ENCODE measurements at places on chromosomes 4 and X.

GRCh38 chr4:137213372-137214173 lies 318.7 kb downstream of the PCDH18 start:
- DNase-seq, result no peak

- no peak for DNase-seq
Measured at GRCh38 chrX:13110433-13111324, 66.3 kb upstream of the FAM9C start.

DNA sequence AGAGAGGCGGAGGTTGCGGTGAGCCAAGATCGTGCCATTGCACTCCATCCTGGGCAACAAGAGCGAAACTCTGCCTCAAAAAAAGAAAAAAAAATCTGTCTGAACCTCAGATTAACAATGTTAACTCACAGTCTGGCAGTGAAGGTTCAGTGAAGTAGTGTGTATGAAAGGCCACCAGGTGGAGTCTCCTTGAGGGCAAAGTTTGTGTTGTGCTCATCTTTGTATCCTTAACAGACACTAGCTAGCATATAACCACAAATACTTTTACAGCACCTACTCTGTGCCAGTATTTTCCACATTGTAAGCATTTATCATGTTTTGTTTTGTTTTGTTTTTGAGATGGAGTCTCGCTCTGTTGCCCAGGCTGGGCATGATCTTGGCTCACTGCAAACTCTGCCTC lies 46.0 kb upstream of the MGST2 start:
- no peak for DNase-seq

- no peak for DNase-seq
Measured at GRCh38 chrX:46599051-46599560, 25.5 kb downstream of the CHST7 start.

GRCh38 chr4:2243681-2244380 lies 1.9 kb upstream of the HAUS3 start:
- no peak for DNase-seq

- no peak for DNase-seq
Measured at GRCh38 chr4:139900964-139901376, 235.4 kb downstream of the MGST2 start.

GRCh38 chrX:31024866-31025265 lies 47.0 kb downstream of the FTHL17 start:
- DNase-seq, result no peak

- DNase-seq, result no peak
Measured at GRCh38 chr4:168636506-168637196, 139.8 kb downstream of the PALLD start.

- DNase-seq, result no peak
Measured at GRCh38 chrX:130055103-130055502, 55.2 kb downstream of the ELF4 start.

DNA sequence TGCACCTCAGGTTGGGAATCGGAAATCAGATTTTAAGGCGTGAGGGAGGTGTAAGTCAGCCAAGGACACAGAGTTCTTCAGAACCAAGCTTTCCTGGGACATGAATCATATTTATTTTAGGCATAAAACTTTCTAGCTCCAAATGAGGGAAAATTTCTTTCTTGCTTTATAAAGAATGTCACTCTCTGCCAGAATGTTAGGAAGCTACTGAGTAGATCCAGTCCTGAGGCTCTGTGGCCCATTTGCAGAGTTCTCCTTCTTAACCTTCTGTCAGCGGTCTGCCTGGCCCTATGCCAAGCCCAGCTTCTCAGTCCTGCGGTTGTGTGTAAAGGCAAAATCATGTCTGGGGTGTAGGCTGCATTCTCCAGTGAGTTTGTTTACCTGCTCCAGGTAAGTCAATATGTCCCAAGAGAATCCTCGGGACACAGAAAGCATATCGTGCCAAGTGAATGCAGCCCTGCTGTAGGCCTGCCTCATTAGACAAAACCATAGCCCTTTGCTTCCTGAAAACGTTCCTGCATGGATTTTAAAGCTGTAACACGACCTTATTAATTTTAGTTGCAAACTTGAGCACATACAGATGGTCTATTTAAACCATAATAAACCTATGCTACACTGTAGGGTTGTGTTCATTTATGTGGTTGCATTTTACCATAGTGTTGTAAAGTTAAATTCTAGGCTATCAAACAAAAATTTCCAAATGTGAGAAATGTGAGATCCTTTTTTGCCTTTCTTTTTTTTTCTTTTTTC lies 29.2 kb upstream of the CCNI start:
- DNase-seq, result no peak

DNA sequence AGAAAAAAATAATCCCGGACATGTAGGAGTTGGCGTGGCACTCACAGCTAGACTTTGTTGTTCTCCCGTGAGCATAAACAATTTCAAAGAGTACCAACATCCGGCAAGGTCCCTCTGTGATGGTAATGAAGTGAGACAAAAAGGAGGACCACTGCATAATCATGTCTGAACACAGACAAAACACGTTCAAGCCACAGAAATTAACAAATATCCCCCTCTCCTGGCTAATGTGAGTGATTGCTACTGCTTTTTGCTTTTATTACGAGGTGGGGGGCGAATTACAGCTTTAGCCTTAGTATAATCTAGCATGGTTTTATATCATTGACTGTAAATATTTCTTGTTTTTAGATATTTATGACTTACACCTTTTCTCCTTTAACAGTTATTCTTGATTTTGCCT lies 118.5 kb downstream of the PLS3 start:
- DNase-seq, result no peak

GRCh38 chr4:17968721-17969120 lies 52.8 kb downstream of the LCORL start:
- no peak for DNase-seq

GRCh38 chr4:15577508-15577907 lies 77.6 kb downstream of the FBXL5 start:
- DNase-seq, result no peak

DNA sequence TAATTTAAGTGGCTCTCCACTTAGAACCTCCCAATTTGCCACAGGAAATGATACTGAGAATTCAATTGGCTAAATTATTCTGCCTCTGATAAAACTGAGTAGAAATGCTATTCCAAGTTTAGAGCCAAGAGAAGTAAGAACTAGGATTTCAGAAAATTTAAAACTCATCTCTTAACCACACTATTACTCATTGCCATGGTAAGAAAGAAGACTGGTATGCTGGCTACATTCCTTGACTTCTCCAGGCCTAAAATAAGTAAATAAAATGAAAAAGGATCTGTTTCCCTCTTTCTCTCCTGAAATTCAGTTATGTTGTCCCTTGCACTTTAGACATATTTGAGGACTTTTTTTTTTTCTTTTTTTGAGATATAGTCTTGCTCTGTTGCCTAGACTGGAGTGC lies 23.3 kb downstream of the ZNF280C start:
- no peak for DNase-seq

- DNase-seq, result no peak
Measured at GRCh38 chr4:625631-626161, 323 bp downstream of the PDE6B start.

DNA sequence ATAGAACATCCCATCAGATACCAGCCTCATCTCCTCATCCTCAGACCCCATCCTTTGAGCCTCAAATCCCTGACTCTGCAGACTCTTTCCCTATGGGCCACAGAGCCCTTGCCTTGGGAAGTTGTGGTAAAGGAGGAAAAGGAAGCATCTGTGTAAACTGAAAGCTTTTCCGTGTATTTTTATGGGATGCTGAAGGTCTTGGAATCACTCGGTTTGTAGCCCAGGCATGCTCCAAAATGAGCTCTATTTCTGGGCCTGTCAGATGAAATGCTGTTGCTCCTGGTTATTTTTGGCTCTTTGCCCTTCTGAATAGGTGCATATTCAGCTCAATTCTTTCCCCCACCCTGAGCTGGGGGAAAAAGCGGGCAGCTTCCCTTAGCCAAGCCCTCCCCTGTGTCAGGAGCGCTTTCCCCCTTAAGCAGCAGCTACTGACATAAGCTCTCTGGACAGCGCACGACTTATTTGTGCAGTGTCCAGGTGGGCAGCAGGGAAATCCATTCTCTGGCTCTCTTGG lies 5.0 kb upstream of the SEL1L3 start:
- no peak for DNase-seq

- no peak for DNase-seq
Measured at GRCh38 chr4:120111745-120112144, 45.1 kb upstream of the MAD2L1 start.

GRCh38 chrX:71629467-71629866 lies 11.2 kb upstream of the CXCR3 start:
- no peak for DNase-seq

All from stimulated activated CD8-positive, alpha-beta memory T cell treated with anti-CD3 and anti-CD28 coated beads, Interleukin-15, amount 100 ng/mL, for 24 hours (primary cell).